Stimulated activated CD8-positive, alpha-beta memory T cell treated with anti-CD3 and anti-CD28 coated beads, Interleukin-4, amount 100 ng/mL, for 4 hours (primary cell): ENCODE measurements at places on chromosomes 12 and 14.

- no peak for DNase-seq
Observed at GRCh38 chr12:19066475-19067001, 63.0 kb upstream of the PLEKHA5 start.

DNA sequence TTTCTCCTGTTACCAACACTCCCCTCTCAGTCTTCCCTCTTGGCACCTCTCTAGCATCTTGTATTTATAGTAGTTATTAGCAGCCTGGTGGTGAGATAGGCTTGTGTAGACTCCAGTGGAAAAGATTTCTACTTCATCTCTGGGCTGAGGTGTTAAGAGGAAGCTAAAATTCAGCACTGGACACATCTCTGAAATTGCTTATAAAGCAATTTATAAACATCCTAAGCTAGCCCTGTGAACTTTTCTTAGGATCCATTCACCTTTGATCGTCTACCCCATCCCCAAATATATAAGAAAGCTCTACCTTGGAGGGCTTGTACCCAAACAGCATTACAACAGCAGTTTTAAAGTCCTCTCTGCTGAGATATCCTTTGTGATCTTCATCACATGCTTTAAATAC, 928 bp downstream of the EFCAB11 start:
- DNase-seq: no peak

DNA sequence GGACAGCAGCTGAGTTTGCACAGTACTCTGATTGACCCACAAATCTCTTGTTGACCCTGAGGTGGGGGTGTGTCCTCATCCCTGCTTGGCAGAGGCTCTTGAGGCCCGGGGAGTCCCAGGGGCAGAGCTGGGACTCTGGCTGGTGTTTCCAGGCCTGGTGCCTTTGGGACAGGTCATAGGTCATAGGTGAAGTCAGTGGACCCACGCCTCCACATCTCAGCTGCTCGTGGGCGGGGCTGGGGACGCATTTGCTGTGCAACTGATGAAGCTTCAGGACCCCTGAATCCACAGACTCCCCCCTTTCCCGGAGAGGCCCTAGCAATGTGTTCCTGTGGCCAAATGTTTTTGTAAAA, 408 bp upstream of the CACNA2D4 start:
- DNase-seq: no peak

GRCh38 chr14:54784060-54784459, 118.6 kb downstream of the GCH1 start:
- no peak for DNase-seq

- DNase-seq: no peak
Observed at GRCh38 chr14:26845151-26845818, 247.5 kb upstream of the NOVA1 start.

DNA sequence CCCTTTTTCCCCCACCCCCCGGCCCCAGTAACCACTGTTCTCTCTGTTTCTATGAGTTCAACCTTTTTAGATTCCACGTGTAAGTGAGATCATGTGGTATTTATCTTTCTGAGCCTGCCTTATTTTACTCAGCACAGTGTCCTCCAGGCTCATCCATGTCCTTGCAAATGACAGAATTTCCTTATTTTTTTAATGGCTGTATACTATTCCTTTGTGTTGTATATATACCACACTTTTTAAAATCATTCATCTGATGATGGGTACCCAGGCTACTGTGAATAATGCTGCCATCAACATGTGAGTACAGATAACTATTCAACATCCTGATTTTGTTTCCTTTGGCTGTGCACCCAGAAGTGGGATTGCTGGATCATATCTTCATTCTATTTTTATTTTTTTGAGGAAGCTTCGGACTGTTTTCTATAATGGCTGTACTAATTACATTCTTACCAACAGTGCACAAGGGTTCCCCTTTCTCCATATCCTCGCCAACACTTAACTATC, 54.7 kb downstream of the DDX51 start:
- DNase-seq: no peak

- DNase-seq: no peak
Observed at GRCh38 chr12:89733579-89734201, 25.1 kb upstream of the ATP2B1 start.

DNA sequence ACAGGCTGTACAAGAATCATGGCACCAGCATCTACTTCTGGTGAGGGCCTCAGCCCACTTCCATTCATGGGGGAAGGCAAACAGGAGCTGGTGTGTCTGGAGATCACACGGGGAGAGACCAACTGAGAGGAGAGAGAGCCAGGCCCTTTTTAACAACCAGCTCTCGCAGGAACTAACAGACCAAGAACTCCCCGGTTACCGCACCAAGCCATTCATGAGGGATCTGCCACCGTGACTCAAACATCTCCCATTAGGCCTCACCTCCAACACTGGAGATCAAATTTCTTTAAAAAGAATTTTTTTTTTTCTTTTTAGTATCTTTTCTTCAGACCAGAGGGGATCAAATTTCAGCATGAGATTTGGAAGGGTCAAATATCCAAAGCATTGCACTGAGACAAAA, 16.7 kb upstream of the AQP2 start:
- DNase-seq: no peak

DNA sequence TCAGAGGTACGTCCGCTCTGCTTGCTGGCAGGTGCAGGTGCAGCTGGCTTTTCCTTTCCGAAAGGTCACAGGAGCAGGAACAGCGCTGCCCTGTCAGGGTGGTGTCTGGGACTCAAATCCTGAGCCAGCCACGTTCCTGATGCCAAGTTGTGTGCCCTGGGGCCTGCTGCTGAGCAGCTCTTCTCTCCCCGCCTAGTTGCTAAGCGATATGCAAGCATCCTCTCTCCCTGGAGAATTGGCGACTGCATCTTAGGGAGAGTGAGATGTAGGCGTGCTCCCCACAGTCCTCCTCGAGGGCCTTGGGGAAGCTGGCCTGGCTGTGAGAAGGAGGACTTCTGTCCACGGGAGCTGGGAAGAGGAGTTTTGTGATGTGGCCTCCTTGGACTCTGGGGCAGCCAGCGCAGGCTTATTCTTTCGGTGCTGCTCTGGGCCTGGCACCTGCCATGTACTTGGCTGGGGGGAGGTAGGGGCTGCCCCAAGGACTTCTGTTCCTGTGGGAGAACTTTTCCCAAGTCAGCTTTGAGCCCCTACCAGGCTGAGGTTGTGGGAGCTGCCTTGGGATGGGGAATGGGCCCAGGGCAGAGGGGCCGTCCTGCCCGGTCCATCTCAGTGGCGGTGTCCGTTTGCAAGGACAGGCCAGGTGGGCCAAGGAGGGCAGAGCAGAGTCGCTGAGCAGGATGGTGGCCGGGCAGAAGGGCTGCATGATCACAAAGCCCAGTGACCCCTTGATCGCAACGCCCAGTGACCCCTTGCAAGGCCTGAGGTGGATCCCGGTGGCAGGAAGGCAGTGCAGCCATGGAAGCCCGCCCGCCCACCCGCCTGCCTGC, 183.5 kb downstream of the ADGRD1 start:
- no peak for DNase-seq

- DNase-seq: no peak
Observed at GRCh38 chr12:76259660-76260389, 88.4 kb downstream of the BBS10 start.

- no peak for DNase-seq
Observed at GRCh38 chr12:3353621-3354020, 137.4 kb upstream of the PRMT8 start.

DNA sequence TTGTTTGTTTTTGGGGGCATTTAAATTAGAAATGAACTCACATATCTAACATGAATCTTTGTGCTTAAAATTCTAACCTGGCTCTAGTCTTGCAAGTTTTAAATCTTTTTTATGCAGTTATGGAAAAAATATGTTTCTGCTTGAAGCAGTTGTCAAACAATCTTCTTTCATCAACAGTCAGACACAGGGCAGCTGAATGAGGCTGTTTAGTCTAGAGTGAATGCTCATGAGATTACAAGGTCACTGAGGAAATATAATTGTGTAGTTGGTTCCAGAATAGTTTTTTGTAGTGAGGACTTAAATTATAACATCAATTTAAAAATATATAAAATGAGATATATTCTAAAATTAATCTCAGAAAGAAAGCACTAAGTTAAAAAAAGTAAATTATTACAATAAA, 76.5 kb downstream of the TRMT5 start:
- DNase-seq: no peak

DNA sequence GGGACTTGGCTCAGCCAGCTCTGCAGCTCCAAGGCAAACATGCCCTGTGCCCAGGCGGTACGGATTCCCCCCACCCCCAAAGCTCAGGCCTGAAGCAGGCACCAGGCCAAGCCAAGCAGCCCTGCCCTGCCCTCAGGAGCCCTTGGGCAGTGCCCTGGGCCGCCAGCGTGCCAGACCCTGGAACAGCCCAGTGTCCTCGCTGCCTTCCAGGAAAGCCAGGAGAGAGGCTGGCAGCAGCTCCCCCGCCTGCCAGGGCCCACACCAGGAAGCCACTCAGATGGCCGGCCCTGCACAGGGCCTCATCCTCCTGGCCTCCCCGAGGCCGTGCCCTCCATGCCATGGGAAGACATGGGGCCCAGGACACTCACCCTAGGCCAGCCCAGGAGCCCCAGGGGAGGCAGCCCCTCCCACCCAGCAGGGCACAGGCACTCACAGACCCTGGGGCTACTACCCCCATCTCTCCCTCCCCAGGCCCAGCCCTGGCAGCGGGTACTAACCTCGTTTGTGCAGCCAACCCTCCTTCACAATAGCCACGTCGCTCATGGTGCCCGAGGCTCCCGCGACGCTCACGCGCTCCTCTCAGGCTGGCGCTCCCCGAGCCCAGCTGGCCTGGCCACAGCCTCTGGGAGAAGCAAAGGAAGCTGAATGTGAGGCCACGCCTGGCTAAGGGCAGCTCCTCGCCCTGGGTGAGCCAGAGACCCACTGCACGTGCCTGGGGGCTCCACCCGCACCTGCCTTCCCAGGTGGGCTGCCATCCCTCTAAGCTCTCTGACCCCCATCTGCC, 3.3 kb downstream of the AKT1 start:
- DNase-seq: no peak

DNA sequence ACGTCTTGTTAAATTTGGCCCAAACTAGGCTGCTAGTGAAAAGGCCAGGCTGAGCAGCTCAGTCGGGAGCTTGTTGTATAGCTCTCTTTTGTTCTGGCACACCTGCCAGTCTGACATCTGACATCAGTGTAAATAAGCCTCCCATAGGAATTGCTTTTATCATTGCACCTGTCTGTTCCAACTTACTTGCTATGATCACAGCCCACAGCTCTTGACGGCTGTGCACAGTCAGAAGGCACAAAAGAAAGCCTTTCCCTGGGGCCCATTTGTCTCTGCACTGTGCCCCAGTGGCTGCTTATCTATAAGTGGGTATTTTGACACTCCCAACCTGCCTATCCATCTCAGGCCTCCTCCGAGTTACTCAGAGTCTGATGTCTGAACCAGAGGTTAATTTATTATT, 324.5 kb downstream of the NUAK1 start:
- DNase-seq: no peak

- no peak for DNase-seq
Observed at GRCh38 chr12:59499774-59500173, 96.1 kb upstream of the SLC16A7 start.

- DNase-seq: no peak
Observed at GRCh38 chr12:123998344-123998990, 25.5 kb downstream of the ZNF664 start.

DNA sequence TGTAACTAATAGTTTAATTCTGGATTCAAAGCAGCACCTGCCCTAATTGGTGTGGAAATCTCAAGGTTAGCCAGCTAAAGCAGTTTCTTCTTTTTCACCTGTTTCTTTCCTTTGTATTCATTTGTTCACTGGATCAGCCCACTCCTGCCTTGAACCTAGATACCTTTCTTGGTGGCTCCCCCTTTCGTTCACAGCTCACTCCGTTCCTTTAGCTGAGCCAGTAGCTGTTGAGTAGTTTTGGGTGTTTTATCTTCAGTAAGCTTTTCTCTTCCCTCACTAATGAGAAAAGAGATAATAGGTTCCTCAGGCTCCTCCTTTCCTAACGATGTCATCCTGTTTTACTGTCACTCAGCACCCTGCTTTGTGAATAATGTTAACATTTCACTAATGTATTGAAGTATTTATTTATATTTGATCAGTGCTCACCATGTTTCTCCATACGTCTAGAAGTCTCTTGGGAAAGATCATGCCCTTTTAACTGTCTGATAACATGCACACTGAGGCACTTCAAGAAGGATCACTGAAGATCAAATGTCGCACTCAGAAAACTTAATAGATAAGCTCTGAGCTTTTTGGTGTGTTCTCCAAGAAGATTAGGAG, 121.1 kb downstream of the TGFB3 start:
- DNase-seq: no peak
